ENCODE measurements at places on chromosomes 5 and 9.

- no peak for DNase-seq
These were observed 1.4 kb downstream of the DBH start for GRCh38 chr9:133637451-133638055.

DNA sequence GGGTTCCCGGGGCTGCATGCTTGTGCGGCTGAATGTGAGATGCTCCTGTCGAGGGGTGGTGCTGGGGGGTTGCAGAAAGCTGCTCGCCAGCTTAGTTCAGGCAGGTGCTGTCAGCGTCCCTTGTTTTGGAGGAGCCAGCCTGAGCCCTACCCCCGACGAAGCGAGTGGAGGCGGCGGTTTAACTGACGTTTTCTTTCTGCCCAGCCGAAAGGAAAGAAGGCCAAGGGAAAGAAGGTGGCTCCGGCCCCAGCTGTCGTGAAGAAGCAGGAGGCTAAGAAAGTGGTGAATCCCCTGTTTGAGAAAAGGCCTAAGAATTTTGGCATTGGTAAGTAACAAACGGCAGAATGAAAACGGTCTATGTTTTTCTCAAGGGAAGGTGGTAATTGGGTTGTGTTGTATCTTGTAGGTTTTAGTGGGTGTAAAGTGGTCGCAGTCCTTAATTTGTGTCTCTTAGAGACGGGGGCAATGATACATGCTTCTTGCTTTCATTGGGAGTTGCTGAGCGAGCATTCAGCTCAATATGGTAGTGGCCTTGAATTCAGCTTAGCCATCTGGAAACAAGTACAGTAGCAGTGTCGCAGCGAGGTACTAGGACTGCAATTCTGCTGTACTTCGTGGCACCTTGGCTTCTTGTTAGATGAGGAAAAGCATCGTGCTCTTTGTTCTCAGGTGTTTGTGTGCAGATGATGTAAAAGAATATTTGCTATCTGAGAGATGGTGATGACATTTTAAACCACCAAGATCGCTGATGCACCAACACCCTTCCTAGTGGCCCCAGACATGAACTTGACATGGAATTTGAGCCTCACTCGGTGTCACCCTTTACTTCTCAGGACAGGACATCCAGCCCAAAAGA lies 928 bp downstream of the RPL7A start:
- DNase-seq: no peak

DNA sequence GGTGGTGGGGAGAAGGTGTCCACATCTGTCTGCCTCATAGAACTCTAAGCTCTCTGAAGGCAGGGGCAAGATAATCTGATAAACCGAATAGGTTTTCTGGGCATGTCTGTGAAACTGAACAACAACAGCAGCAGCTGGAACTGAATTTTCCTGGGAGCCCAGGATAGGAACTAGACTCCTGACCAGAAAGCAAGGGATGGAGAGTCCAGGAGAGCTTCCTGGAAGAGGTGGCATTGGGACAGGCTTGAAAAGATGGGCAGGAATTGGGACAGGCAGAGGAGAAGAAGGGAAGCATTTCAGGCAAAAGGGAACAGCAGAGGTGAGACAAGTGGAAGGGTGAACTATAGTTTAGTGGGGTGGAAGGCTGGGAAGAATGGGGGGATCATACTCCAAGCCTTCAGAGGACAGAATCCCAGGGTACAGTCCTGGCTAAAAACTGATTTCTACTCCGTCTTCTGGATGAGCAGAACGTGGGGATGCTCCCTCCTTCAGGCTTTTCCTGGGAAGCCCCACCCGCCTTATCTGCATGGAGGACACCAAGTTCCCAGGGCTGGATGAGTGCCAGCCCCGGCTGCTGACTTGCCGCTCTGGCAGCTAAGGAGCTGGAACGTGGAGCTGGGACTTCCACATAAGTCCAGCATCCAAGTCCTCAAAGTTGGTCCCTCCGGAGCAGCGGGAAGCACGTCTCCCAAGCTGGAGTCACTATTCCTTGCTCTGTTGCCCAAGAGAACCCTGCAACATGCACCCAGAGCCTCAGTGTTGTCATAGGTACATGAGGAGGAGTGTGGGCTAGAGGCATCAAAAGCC lies 13.9 kb upstream of the KIF12 start:
- peak; percentile 11 for DNase-seq

GRCh38 chr9:121196389-121196788 lies 5.3 kb downstream of the RAB14 start:
- DNase-seq: no peak

DNA sequence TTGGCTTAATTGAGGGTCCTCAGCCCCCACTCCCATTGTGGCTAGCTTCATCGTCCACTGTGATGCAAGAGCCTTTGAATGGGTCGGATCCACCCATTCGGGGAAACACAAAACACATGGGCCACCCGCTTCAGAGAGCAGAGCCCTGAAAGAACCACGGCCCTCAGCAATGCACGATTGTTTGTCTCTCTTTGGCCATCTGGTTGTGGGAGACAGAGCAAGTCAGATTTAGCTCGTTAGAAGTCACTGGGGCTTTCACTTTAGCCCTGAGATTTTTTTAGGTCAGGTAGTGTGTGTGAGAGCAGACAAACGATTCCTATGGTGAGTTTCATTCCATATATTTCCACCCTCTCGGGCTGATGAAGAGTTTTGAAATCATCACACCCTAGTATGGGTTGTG lies 12.9 kb upstream of the COL15A1 start:
- no peak for DNase-seq

- DNase-seq: no peak
These were observed 30.6 kb upstream of the IL6ST start for GRCh38 chr5:56025151-56025885.

- no peak for DNase-seq
These were observed 91.4 kb downstream of the ANXA1 start for GRCh38 chr9:73243078-73243477.

- no peak for DNase-seq
These were observed 70.7 kb downstream of the NR2F1 start for GRCh38 chr5:93653716-93654115.

DNA sequence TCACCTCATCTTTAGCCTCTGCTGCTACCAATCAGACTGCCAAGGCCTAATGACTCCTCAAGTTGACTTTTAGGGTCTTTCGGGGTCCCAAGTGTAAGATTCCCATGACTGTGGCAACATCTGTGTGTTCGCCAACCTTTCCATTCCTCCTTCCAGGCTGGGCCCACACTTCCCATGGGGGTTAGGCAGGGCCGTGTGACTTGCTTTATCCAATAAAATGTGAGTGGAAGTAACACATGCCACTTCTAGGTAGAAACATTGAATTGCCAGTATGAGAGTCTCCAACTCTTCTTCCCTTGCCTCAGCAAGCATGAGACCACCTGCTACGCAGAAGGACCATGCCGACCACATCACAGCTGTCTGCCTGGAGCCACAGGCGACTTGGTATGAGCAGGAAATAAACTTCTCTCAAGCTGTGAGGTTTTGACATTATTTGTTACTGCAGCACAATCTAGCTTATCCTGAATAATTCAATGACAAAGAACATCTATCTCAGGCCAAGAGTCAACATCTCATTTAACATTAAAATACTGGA lies 190.4 kb upstream of the IER5L start:
- DNase-seq: no peak

DNA sequence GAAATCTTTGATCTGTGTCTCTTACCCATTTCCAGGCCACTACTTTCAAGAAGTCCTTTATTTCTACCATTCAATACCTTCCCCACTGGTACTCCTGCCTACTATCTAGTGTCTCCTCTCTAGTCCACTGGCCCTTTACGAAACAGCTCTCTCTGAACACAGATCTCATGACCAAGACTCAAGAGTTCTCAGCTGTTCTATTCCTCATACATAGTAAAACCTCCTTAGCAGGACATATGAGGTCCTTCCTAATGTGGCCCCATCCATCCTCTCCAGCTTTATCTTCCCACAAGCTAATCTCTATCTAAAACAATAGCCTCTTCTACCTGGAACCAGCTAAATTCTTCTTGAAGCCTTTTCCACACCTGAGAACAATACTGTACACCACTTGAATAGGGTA lies 2.6 kb downstream of the TEX10 start:
- no peak for DNase-seq

DNA sequence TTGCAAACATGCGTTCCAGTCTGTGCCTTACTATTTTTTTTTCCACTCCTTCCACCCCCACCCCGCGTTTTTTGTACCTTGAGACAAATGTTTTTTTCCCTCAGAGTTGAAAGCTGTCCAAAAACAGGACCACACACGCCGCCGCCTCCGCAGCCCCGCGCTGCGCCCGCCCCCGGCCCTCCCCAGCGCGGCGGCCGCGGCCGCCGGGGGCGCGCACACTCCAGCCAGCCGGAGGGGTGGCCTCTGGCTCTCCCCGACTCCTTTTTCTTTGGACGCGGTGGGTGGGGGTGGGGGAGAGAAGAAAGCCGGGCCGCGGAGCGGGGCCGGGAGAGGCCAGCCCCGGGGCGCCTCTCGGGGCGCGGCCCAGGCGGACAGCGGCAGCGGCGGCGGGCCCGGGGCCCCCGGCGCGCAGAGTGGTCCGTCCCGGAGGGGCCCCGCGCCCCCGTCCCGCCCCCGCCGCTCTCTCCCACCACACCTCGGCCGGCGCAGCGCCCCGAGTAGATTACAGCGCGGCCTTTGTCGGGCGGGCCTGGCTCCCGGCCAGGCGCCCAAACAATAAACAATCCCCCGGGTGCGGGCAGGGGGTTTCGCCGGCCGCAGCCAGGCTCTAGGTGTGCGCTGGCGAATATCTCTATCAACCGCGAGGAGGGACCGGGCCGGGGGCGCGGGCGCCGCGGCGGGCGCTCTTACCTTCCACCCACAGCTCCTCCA lies 10.9 kb downstream of the PTCH1 start:
- DNase-seq: peak; percentile 62

DNA sequence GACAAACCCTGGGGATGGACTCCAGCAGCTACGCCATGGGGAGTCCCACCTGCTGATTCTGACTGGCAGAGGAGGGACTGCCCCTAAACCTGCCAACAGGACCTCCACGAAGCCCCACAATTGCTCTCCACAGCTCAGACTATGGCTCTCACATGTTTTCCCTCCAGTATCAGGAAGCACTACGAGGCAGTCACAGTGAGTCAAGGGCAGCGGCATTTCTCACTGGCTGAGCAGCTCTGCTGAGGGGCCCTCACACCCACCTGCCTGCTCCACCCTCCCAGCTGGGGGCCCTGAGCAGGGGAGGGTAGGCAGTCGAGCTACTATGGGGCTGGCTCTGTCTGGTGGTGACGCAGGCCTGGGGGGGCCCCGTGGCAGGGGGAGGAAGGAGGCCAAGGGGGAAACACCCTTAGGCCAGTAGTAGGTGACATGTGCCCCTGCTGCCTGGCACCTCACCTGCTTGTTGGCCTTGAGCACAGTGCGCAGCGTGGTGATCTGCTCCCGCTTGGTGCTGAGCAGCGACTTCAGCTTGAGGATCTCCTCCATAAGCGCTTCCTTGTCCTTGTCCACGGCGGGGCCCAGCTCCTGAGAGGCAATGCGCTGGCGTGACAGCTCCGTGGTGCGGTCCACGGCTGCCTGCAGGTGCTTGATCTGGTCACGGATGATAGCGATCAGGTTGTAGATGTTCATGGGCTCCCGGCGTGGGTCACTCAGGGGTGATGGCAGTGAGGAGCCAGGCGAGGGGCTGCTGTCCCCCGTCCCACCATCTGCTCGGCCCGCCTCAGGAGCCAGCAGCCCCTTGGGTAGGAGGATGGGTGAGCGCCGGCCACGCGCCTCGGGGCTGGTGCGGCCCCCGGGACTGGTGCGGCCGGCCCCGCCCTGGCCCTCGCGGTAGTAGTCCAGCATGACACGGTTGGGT lies 46.3 kb downstream of the BICD2 start:
- DNase-seq: no peak

DNA sequence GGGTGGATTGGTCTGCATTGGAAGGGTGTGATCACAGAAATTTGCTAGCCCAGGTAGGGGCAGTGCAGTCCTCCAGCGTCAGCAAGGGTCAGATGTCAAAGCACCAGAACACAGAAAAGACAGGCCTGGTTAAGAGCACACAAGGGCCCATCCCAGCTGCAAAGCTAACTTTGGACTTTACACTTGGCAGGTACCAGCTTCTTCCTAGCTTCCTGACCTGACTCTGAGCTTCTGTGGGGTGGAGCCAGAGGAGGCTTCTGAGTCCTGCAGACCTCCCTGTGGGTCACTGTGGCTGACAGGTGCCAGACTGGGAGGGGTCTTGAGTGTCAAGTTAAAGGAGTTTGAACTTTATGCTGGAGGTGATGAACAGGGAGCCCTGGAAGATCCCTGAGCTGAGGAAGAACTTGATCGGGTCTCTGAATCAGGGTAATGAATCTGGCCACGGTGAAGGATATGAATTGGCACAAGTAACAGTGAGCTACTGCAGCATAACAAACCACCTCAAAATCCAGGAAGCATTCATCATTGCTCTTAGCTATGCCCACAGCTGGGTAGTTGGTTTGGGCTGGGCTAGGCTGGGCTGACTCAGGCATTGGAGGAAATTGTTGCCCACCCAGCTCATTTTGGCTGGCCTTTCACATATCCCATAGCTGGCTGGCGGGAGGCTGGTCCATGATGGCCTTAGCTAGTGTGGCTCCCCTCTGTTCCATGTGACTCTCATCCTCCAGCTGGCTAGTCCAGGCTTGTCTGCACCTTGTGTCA lies 63.4 kb downstream of the BARX1 start:
- no peak for DNase-seq

All from putamen (tissue), 1 donor.